ENCODE measurements at places on chromosomes 2 and 18.

GRCh38 chr2:165746501-165746900 is 47.5 kb downstream of the GALNT3 start:
- H3K27ac ChIP-seq, result no peak overlapping the region
- no peaks in the 10 kb centered on the region for H3K36me3 ChIP-seq
- H3K4me1 ChIP-seq, result no peaks in the 10 kb centered on the region
- H3K4me3 ChIP-seq, result no peak overlapping the region
- no peak for DNase-seq

- no peak overlapping the region for H3K4me3 ChIP-seq
- no peak for DNase-seq
- no peaks in the 10 kb centered on the region for H3K27me3 ChIP-seq
- no peak overlapping the region for H3K27ac ChIP-seq
Measured at GRCh38 chr2:176702131-176702530, 432.9 kb downstream of the MTX2 start.

GRCh38 chr2:53530126-53530525 is 237.5 kb upstream of the CHAC2 start:
- no peaks in the 10 kb centered on the region for H3K36me3 ChIP-seq
- no peak for DNase-seq
- no peak overlapping the region for H3K27ac ChIP-seq
- no peaks in the 10 kb centered on the region for H3K4me1 ChIP-seq
- no peaks in the 10 kb centered on the region for H3K27me3 ChIP-seq

- H3K4me1 ChIP-seq, result no peaks in the 10 kb centered on the region
- H3K27ac ChIP-seq, result no peak overlapping the region
- no peaks in the 10 kb centered on the region for H3K27me3 ChIP-seq
- no peaks in the 10 kb centered on the region for H3K36me3 ChIP-seq
Measured at GRCh38 chr2:13686262-13686661, 946.3 kb upstream of the LRATD1 start.

DNA sequence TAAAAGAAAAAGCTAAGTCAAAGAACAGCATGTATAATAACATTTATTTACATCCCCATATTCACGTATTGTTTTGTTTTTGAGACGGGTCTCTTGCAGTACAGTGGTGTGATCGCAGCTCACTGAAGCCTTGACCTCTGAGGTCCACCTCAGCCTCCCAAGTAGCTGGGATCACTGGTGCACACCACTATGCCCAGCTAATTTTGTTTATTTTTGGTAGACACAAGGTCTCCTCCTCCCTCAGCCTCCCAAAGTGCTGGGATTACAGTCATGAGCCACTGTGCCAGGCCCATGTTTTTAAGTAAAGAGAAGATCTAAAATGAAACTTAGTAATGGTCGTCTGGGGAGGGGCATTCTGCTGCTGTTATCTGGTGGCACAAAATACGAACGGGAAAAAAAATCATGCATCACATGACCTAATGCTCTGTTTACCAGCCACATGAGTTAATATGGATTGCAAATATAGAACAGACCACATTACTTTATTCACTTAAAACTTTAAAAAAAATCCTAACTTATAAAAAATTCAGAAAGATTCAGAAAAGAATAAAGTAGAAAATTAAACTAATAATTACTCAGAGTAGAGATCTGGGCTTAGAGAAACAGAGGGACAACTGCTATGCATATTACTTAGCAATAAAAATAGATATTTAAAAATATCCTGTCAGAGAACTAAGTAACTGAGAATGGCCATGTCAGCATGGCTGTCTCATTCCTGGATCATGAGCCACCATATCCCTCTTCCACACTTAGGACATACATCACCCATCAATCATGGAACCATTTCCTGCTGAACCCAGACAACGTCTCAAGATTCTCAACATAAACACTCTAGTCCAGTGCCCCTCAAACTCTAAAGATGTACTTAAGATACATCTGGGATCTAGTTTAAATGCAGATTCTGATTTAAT is 7.3 kb downstream of the MMADHC start:
- peaks cover 100% of the 10 kb centered on the region for H3K36me3 ChIP-seq
- no peaks in the 10 kb centered on the region for H3K4me1 ChIP-seq
- no peak overlapping the region for H3K27ac ChIP-seq
- H3K4me3 ChIP-seq, result no peak overlapping the region
- H3K27me3 ChIP-seq, result no peaks in the 10 kb centered on the region

- H3K27me3 ChIP-seq, result no peaks in the 10 kb centered on the region
- no peaks in the 10 kb centered on the region for H3K36me3 ChIP-seq
- no peak overlapping the region for H3K27ac ChIP-seq
- no peaks in the 10 kb centered on the region for H3K4me1 ChIP-seq
- no peak for DNase-seq
- H3K4me3 ChIP-seq, result no peak overlapping the region
Measured at GRCh38 chr18:24543086-24543794, 82.8 kb downstream of the HRH4 start.

DNA sequence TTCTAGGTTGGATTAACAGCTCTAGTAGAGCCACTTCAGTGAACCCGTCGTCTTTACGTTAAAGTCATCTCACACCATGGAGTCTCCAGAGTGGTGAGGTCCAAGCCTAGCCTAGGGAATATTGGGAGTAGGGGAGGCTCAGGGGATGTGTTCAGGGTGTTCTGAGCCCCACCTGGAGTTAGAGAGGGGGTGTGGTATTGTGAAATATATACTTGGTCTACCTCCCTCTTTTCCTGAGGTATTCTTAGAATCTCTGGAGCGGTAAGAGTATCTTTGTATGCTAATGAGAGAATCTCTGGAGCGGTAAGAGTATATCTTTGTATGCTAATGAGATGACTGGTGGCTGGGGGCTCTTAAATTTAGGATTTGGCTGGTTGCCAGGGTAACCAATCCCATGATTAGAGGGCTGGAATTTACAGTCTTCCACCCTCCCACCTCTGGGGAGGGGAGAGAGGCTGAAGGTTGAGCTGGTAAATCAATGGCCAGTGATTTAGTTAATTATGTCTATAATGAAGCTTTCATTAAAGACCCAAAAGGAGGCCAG is 69.5 kb downstream of the INPP4A start:
- no peak for DNase-seq
- peaks cover 6% of the 10 kb centered on the region for H3K4me1 ChIP-seq
- no peaks in the 10 kb centered on the region for H3K27me3 ChIP-seq
- H3K4me3 ChIP-seq, result no peak overlapping the region

- H3K4me1 ChIP-seq, result peaks cover 3% of the 10 kb centered on the region
- no peaks in the 10 kb centered on the region for H3K27me3 ChIP-seq
- no peak for DNase-seq
- H3K4me3 ChIP-seq, result no peak overlapping the region
Measured at GRCh38 chr18:79826966-79827365, 29.2 kb downstream of the KCNG2 start.

GRCh38 chr2:191374939-191375338 is 129.7 kb downstream of the MYO1B start:
- H3K27me3 ChIP-seq, result no peaks in the 10 kb centered on the region
- no peak for DNase-seq
- H3K27ac ChIP-seq, result no peak overlapping the region

DNA sequence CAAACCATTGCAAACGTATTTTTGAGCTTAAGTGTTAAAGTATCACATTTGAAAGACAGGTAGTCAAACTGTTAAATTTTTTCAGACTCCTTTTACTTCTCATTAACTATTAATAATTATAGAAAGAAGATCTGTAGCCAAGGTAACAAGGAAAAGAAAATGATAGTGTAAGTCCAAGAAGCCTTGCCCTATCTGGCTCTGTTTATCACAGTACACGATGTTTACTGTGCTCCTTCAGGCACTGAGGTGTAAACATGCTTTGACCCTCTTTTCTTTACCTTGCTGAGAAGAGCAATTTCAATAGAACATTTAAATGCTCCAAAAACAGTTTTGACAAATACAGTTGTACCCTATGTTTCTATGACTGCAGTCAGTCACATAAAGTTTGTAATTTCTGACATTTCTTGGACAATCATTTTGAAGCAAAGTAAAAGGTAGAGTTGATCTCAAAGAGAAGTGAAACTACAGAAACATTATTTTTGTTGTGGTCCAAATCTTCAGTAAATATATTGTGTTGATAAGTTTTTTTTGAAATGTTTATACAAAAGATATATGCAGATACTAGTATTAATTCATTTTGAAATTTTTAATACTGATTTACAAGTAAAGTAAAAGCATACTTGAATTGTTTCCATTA is 152.6 kb upstream of the KYNU start:
- H3K4me1 ChIP-seq, result no peaks in the 10 kb centered on the region
- H3K27me3 ChIP-seq, result no peaks in the 10 kb centered on the region
- no peak overlapping the region for H3K4me3 ChIP-seq
- DNase-seq, result no peak
- H3K36me3 ChIP-seq, result no peaks in the 10 kb centered on the region

DNA sequence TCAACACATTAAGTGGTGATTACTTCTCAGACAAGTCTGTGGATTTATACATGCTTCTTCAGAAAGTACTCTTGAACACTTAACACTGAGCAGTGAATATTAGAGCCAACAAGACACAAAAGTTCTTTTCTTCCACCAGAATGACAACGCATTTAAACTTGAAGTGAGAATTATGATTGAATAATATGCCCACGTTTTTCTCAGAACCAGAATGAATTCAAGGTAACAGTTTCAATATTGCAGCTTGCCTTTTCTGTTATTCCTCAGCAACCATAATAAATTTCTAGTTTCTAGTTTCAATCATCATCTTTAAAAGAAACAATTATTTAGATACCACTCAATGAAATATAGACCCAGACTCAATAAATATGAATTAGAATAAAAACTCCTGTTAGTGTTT is 547.0 kb downstream of the NUP35 start:
- no peaks in the 10 kb centered on the region for H3K36me3 ChIP-seq
- H3K27me3 ChIP-seq, result no peaks in the 10 kb centered on the region

DNA sequence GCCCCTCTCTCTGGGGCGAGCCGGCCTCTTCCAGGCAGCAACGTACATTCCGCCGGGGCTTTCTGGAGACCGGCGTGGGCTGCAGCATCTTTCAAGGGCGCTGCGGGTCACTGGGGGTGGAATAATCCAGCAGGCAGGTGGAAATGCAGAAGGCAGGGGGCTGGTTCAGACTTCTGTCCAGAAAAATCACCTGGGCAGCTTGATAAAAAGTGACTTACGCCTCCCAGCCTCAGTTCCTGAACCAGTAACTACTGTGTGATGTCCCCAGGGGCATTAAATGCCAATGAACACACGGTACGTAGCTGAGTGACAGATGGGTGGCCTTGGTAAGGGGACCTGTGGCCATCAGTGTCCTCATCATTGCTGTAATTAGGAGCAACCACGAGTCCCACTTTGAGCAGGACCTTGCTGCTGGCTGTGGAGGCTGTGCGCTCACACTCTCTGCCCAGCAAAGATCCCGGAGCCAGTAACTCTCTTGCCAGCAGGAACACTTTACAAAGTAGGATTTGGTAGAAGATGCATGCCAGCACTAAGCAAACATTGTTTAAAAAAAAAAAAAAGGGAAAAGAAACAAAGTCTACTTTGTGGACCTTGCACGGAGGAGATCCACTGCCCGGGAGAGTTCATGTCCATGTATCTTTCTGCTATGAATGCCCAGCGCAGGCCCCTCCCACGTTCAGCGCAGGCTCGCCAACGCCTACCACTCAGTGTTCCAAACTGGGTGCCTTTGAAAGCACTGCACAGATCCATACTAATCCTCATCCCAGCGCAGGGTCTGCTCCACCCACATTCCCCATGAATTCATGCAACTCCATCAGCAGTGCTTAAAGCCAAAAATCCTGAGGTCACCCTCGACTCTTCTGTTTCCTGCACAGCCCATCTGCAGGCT is 177.3 kb downstream of the HDAC4 start:
- H3K4me1 ChIP-seq, result peaks cover 20% of the 10 kb centered on the region
- no peaks in the 10 kb centered on the region for H3K27me3 ChIP-seq
- no peak overlapping the region for H3K4me3 ChIP-seq
- DNase-seq, result no peak
- no peaks in the 10 kb centered on the region for H3K36me3 ChIP-seq

- H3K36me3 ChIP-seq, result no peaks in the 10 kb centered on the region
- H3K4me3 ChIP-seq, result no peak overlapping the region
- H3K27me3 ChIP-seq, result no peaks in the 10 kb centered on the region
- no peak overlapping the region for H3K27ac ChIP-seq
- H3K4me1 ChIP-seq, result peaks cover 16% of the 10 kb centered on the region
Measured at GRCh38 chr18:74124642-74125041, 23.0 kb downstream of the FBXO15 start.

All from neuronal stem cell (in vitro differentiated cells).